ENCODE measurements at places on chromosomes 5 and 9.
A peak's percentile ranks its signal among the peaks of the same experiment; 100 is the strongest.

GRCh38 chr5:177455036-177455660 is 8.5 kb downstream of the PRR7 start:
- H3K27ac ChIP-seq = peak overlapping the region; percentile 41
- H3K36me3 ChIP-seq = peaks cover 10% of the 10 kb centered on the region
- peaks cover 9% of the 10 kb centered on the region for H3K4me1 ChIP-seq
- peak overlapping the region; percentile 54 for H3K4me3 ChIP-seq
- DNase-seq = peak; percentile 68
- peaks cover 8% of the 10 kb centered on the region for H3K27me3 ChIP-seq

DNA sequence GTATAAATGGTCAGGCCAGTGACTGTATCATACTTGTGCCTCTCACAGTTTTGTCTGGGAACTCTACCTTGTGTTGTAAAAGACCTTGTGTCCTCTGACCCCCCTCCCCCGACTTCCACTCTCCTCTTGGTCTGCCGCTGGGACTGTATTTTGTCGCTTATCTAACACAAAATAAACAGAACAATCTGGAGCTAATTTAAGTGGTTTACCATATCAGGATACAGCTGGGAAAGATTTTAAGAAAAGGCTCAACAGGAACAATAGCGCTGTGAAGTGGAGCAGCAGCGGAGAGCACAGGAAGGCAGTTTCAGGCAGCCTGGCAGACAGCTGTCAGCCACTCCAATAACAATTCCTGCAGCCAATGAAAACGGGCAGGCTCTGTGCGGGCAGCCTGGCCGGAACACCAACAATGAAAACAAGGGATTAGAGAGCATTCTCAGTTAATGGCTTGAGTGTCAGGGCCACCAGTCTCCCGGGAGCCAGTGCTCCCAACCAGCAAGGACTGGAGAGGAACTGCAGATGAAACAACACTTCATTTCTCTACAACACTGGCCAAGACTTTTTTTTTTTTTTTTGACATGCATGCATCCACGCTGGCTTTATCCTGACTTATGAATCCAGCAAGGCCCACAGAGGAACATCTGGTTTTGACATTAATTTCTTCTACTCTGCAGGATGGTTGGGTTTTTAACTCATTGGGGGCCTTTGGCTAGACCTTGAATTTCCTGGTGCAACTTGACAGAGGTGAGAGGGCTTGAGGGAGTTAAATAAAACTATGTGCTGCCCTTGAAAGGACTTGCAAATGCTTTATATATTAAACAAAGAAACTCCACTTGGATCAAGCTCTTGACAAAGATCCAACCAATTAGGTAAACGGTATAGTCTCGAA is 76.7 kb downstream of the ARSB start:
- H3K4me1 ChIP-seq = peaks cover 43% of the 10 kb centered on the region
- peak overlapping the region; percentile 23 for H3K4me3 ChIP-seq
- H3K27me3 ChIP-seq = no peaks in the 10 kb centered on the region
- H3K36me3 ChIP-seq = no peaks in the 10 kb centered on the region
- DNase-seq = peak; percentile 80

GRCh38 chr5:83718195-83718825 is 2.3 kb downstream of the HAPLN1 start:
- peak; percentile 86 for DNase-seq
- H3K4me1 ChIP-seq = peaks cover 22% of the 10 kb centered on the region
- H3K27me3 ChIP-seq = no peaks in the 10 kb centered on the region
- H3K27ac ChIP-seq = no peak overlapping the region
- no peaks in the 10 kb centered on the region for H3K36me3 ChIP-seq
- H3K4me3 ChIP-seq = peak overlapping the region; percentile 0

GRCh38 chr5:88997937-88998336 is 115.0 kb upstream of the MEF2C start:
- DNase-seq = no peak
- H3K27me3 ChIP-seq = no peaks in the 10 kb centered on the region
- H3K4me1 ChIP-seq = peaks cover 21% of the 10 kb centered on the region
- H3K36me3 ChIP-seq = no peaks in the 10 kb centered on the region
- H3K27ac ChIP-seq = no peak overlapping the region
- no peak overlapping the region for H3K4me3 ChIP-seq

GRCh38 chr5:93602241-93603077 is 19.4 kb downstream of the NR2F1 start:
- DNase-seq = peak; percentile 42
- H3K4me3 ChIP-seq = no peak overlapping the region
- H3K4me1 ChIP-seq = peaks cover 7% of the 10 kb centered on the region
- peaks cover 100% of the 10 kb centered on the region for H3K27me3 ChIP-seq
- no peaks in the 10 kb centered on the region for H3K36me3 ChIP-seq

DNA sequence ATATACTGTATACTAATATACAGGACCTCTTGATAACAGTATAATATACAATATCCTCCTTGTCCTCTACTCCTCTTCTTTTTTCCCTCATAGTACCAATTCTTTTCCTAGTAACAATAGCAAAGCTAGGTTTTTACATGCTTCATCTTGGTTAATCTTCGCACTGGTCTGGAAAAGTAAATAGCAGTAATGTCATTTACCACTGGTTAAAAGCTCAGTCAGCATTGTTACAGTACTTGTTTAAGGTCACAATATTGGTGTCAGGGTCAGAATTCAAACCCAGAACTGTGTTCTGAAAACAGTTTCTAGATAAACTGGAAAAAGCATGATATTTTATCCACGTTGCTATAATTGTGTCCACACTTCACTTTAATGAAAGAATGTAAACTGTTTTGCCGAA is 692.4 kb upstream of the CDH6 start:
- H3K4me3 ChIP-seq = no peak overlapping the region
- H3K27ac ChIP-seq = no peak overlapping the region
- no peaks in the 10 kb centered on the region for H3K36me3 ChIP-seq
- DNase-seq = no peak

- H3K4me3 ChIP-seq = no peak overlapping the region
- no peak for DNase-seq
- no peaks in the 10 kb centered on the region for H3K27me3 ChIP-seq
- H3K27ac ChIP-seq = no peak overlapping the region
These were observed 65.3 kb downstream of the GADD45G start for GRCh38 chr9:89670114-89670513.

DNA sequence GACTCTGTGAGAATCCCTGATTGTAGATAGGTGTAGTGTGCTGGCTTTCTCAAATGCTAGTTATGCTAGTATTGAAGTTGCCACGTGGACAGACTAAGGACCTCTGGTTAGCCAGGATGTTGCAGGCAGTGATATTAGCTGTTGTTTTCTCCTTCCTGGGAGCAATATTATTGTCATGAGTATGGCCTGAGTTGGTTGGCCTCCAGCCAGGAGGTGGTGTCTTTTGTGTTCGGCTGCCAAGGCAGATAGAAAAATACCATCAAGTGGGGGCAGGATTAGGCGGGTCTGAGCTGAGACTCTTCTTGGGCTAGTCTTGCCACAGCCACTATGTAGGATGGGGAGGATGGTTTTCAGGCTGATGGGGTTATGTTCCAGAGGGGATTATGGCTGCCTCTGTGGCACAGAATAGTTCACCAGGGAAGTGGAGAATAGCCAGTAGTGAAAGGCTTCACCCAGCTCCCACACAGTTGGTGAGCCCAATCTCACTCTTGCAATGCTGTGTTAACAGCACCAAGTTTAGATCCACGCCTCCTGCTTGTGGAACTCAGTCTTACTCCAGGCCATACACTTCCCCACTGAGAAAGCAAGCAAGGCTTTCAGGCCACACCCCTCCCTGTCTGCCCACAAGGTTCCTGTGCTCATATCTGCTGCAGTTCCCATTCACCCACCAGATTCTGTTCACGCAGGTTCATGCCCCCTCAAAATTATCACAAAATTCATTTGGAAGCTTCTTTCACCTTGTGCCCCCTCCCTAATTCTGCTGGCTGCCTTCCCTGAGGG is 31.2 kb downstream of the GHR start:
- DNase-seq = no peak
- no peaks in the 10 kb centered on the region for H3K36me3 ChIP-seq
- H3K4me1 ChIP-seq = no peaks in the 10 kb centered on the region
- H3K27ac ChIP-seq = no peak overlapping the region
- H3K27me3 ChIP-seq = no peaks in the 10 kb centered on the region

GRCh38 chr5:155870636-155871035 is 456.3 kb upstream of the SGCD start:
- H3K4me1 ChIP-seq = no peaks in the 10 kb centered on the region
- no peaks in the 10 kb centered on the region for H3K27me3 ChIP-seq
- H3K4me3 ChIP-seq = no peak overlapping the region
- DNase-seq = no peak

DNA sequence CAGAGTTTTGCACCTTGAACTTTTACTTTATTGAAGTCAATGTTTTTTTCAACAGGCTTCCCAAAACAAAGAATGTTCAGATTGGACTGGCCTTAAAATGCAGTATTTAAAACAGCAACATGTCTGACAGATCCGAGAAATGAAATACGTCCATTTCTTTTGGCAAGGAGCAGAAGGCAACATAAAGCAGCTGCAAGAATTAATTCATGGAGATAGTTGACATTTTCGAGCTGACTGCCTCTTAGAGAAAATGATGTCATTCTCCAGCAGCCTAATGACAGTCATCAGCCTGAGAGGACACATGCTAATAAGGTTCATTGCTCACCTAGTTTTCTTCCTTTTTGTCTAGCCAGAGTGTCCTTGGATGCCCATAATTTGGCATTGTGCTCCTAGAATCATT is 232.2 kb upstream of the SEMA6A start:
- DNase-seq = no peak
- H3K4me3 ChIP-seq = no peak overlapping the region
- H3K36me3 ChIP-seq = no peaks in the 10 kb centered on the region
- H3K4me1 ChIP-seq = no peaks in the 10 kb centered on the region
- no peaks in the 10 kb centered on the region for H3K27me3 ChIP-seq

DNA sequence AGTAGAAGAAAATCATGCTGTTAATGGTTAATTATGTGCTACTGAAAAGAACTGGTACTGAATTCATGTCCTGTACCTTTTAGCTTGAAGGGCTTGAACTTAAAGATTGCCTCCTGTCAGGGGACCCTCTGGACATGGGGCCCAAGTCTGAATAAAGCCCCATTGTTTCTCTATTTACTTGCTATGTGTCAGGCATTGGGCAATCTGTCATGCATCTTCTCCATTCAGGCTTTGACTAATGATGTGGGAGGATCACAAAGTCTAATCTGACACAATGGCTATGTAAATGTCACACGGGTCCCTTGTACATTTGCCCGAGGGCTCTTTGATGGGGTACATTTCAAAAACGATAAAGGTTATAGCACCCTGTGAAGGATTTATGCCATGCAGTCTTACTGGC is 64.0 kb upstream of the TUSC1 start:
- H3K4me3 ChIP-seq = no peak overlapping the region
- no peaks in the 10 kb centered on the region for H3K36me3 ChIP-seq
- no peaks in the 10 kb centered on the region for H3K4me1 ChIP-seq
- no peaks in the 10 kb centered on the region for H3K27me3 ChIP-seq
- H3K27ac ChIP-seq = no peak overlapping the region
- no peak for DNase-seq

- peak overlapping the region; percentile 91 for H3K27ac ChIP-seq
- H3K27me3 ChIP-seq = no peaks in the 10 kb centered on the region
- H3K4me1 ChIP-seq = no peaks in the 10 kb centered on the region
- no peaks in the 10 kb centered on the region for H3K36me3 ChIP-seq
- no peak for DNase-seq
These were observed 817 bp downstream of the GAPVD1 start for GRCh38 chr9:125262294-125262991.

GRCh38 chr9:128415281-128415680 is 5.4 kb upstream of the CERCAM start:
- H3K27me3 ChIP-seq = peaks cover 31% of the 10 kb centered on the region
- DNase-seq = no peak
- H3K4me1 ChIP-seq = peaks cover 8% of the 10 kb centered on the region
- H3K4me3 ChIP-seq = no peak overlapping the region

DNA sequence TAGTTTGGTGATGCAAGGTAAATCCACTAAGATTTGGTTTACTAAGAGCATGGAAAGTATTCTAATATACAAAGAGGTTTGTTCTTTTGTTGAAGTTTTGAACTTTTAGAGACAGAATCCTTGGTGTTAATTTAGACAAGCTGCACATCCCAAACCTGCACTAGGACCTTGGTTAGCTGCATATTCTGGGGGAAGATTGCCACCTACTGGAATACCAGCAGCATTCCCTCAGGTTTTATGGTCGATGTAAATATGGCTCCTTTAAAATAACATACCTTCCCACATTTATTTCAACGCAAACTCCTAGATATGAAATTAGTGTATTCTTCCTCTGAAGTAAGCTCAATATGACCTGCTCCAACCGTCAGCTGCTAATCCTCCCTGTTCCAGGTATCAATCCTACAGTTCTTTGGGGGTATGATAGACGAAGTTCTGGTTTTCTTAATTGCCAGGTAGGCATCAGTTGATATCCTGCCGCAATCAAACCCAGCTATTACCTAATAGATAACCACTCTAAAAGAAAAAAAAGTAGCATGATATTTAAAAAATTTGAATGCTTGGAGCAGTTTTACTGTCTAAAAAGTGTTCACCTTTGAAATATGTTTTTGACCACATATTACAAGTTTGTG is 624.1 kb downstream of the ISL1 start:
- H3K27ac ChIP-seq = no peak overlapping the region
- H3K4me1 ChIP-seq = no peaks in the 10 kb centered on the region
- DNase-seq = peak; percentile 67
- no peaks in the 10 kb centered on the region for H3K36me3 ChIP-seq

- H3K4me3 ChIP-seq = no peak overlapping the region
- no peaks in the 10 kb centered on the region for H3K27me3 ChIP-seq
- peaks cover 3% of the 10 kb centered on the region for H3K4me1 ChIP-seq
- no peaks in the 10 kb centered on the region for H3K36me3 ChIP-seq
These were observed 55.7 kb upstream of the FAM120AOS start for GRCh38 chr9:93509084-93509483.

DNA sequence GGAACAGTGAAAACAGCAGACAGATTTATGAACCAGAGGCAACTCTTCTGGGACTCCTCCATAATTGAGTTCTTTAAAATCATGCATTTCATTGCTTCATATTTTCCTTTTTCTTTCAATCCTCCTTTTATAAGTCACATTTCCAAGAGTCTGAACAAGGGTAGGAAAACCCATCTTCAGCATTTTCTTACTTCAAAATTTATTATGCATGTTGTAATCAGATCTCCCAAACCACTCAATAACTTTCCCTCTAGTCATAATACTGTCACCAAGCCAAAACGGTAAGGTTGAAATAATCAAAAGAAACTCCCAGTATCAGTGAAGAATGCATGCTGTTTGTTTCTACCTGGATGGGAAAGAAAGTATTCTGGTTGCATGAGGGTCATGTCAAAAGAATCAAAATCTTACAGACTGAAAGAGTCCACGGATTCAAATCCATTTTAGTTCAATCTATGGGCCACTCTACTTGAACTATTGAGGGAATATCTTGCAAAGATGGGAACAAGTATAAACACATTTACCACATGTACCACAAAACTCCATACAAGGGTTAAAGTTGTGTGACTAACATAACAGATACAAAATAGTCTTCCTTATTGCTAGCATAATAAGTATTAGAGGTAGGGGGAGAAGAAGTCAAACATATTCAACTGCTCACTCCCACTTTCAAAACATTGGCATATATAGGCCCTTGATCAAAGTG is 797.3 kb downstream of the MAT2B start:
- H3K27ac ChIP-seq = no peak overlapping the region
- no peak for DNase-seq
- no peaks in the 10 kb centered on the region for H3K36me3 ChIP-seq
- H3K4me3 ChIP-seq = no peak overlapping the region
- no peaks in the 10 kb centered on the region for H3K4me1 ChIP-seq
